Left hindlimb (tissue), 1 donor: ENCODE measurements at places on chromosomes 12 and 14.

- no peak for DNase-seq
Observed at GRCh38 chr14:63343878-63344277, 25.1 kb upstream of the GPHB5 start.

- DNase-seq, result no peak
Observed at GRCh38 chr14:106134886-106135285, 608.5 kb downstream of the TMEM121 start.

DNA sequence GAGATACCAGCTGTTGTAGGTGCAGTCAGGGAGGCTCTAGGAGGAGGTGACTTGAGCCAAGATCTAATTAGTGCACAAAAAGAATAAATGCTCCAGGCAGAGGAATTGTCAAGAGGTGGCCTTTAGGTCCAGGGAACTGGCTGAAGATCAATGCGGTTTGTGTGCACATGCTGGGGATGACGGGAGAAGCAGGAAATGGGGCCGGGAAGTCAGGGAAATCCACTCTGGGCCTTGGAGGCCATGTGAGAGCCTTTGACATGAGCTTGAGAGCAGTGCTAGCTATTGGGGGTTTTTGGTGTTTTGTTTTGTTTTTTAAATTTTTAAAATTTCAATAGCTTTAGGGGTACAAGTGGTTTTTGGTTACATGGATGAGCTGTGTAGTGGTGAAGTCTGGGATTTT lies 67.4 kb downstream of the MVK start:
- DNase-seq, result no peak

DNA sequence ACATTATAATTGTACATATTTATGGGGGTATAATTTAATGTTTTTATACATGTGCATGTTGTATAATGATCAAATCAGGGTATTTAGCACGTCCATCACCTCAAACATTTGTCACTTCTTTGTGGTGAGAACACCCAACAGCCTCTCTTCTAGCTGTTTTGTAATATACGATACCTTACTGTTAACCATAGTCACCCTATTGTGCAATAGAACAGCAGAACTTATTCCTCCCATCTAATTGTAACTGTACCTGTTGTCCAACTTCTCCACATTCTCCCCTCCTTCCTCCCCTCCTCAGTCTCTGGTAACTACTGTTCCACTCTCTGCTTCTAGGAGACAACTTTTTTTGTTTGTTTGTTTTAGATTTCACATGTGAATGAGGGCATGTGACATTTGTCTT lies 197.0 kb upstream of the PKP2 start:
- DNase-seq, result no peak

DNA sequence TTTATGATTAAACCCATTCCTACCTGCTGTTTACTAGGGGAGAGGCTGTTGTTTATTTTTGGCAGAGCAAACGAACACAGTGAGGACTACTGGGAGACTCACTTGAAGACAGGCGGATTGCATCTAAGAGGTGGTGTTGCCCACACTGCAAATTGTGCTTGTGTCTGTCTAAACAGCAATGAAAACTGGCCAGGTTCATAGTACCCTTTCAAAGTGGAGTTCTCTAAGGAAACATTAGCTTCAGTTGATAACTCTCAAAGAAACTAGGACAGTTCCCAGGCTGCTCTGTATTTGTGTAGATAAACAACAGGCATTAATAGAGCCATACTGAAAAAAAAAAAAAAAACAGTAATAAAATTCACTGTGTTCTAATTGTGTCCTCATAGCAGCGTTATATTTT lies 466.0 kb upstream of the RGS6 start:
- DNase-seq, result no peak

GRCh38 chr14:31278883-31279282 lies 71.3 kb upstream of the HECTD1 start:
- DNase-seq, result no peak

GRCh38 chr14:39102265-39102968 lies 618 bp downstream of the SEC23A start:
- DNase-seq, result peak; percentile 66
